ENCODE measurements at places on chromosomes 16 and 17.

DNA sequence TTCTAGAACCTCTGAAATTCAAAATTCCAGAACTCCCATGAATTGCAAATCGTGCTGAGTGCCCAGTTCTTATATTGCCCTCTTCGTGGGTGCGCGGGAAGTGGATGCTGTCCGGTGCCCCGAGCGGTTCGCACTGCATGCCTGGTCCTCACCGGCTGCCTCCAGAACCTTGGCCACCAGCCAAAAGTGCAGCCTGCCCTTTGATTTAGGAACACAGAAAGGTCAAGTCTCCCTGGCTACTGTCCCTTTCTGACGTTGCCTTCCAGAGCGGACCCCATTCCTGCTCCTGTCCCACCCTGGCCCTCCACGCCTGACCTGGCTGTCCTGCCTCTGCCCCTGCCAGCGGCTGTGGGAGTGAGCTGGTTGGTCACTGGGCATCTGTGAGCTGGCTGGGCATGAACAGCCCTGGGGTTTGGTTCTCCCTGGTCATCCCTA lies 9.7 kb downstream of the NEUROD2 start:
- DNase-seq, result no peak

DNA sequence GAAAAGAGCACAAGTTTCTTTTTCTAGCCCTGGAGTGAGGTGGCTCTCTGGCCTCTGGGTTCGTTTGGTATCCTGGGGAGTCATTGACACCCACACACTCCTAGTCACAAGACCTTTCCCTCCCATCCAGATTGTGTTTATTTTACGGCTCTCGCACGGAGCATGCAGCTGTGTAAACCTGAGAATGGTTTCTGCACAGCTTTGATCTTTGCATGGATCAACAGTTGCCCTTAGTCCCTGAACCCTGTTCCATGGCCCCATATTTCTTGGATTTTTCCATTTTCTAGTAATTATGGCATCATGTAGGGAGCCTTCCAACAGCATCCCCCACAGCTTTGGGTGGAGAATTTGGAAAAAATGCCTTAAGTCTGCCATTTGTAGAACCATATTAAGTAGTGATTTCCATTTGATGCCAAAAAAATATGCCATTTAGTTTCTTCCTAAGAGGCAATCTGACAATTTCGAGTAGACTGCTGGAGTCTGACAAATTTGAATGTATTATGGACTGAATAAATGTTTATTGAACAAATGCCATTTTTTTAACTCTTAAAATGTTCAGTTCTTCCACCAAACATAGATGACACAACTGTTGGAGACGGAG lies 197.7 kb downstream of the WWOX start:
- no peak for DNase-seq

DNA sequence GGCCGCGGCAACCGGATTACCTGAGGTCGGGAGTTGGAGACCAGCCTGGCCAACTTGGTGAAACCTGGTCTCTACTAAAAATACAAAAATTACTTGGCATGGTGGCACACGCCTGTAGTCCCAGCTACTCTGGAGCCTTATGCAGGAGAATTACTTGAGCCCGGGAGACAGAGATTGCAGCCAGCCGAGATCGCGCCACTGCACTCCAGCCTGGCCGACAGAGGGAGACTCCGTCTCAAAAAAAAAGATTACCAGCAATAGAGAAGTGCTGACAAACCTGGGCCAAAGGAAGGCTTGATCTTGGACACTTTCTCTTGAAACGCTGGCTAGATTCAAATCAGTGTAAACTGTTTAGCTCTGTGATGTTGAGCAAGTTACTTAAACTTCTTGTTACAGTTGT lies 4.3 kb downstream of the MT1H start:
- DNase-seq, result no peak

- no peak for DNase-seq
Observed at GRCh38 chr16:73083271-73083670, 35.3 kb upstream of the ZFHX3 start.

- peak; percentile 75 for DNase-seq
Observed at GRCh38 chr17:29591737-29592608, 959 bp upstream of the ANKRD13B start.

DNA sequence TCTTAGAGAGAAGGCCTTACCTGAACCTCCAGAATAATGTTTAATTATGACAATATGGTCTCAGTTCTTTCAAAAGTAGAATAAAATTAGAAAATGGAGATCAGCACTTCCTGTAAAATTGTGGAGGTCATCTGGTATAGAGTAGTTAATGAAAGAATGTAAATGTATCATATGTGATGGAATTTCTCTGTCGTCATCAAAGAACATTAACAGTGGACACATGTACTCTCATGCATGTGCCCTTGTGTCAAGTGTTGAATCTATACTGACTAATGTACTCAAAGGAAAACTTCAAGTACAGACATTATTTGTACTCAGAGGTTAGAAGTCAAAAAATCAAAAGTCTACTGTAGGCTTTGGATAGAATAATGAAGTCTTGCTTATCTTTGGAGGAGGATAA lies 129.2 kb upstream of the MYOCD start:
- no peak for DNase-seq

GRCh38 chr17:21171970-21172510 lies 41.9 kb downstream of the TMEM11 start:
- no peak for DNase-seq

- no peak for DNase-seq
Observed at GRCh38 chr16:80666378-80667250, 125.8 kb downstream of the DYNLRB2 start.

GRCh38 chr16:17307504-17307903 lies 163.3 kb downstream of the XYLT1 start:
- DNase-seq, result no peak

GRCh38 chr17:72306037-72306436 lies 185.2 kb downstream of the SOX9 start:
- DNase-seq, result no peak

DNA sequence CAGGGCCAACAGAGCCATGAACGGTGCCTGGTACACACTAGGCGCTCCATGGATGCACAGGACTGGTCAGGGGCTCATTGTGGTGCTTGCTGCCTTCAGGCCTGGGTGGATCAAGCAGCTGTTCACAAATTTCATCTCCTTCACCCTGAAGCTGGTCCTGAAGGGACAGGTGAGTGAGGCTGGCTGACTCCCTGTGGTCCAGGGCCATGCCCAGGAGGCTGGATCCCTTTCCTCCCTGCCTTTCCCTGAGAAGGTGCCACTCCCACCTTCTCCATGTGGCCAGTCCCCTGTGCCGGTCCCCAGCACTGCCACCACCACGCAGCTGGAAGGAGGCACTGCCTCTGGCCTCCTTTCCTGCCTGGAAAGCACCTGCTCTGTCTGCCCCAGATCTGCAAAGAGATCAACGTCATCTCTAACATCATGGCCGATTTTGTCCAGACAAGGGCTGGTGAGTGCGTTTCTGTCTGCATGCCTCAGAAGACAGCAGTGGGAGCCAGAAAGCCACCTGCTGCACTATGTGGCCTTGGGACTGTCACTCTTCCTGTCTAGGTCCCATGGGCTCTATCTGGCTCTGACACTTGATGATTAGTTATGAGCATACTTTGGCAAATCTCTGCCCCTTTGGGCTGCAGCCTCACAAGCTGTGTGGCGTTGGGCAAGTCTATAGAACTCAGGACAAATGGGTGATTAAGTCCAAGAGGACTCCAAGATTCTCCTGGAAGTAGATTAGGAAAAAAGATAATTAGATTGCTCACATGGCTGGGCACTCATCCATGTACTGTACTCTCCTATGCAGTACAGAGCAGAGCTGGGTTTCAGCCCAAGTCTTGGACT lies 9.4 kb downstream of the CETP start:
- DNase-seq, result no peak

DNA sequence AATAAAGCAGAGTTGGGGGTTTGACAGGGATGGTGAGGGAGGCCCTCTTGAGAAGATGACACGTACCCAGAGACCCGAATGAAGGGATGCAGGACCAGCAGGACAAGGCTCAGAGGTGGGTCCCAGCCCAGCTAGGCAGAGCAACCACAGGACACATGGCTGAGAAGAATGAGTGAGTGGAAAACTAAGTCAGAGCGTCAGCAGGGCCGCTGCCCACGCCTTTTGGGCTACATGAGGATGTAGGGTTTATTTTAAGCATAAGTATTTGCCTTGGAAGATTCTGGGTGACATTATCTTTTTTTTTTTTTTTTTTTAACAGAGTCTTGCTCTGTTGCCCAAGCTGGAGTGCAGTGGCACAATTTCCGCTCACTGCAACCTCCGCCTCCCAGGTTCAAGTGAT lies 176.0 kb downstream of the TMEM132E start:
- DNase-seq, result no peak

DNA sequence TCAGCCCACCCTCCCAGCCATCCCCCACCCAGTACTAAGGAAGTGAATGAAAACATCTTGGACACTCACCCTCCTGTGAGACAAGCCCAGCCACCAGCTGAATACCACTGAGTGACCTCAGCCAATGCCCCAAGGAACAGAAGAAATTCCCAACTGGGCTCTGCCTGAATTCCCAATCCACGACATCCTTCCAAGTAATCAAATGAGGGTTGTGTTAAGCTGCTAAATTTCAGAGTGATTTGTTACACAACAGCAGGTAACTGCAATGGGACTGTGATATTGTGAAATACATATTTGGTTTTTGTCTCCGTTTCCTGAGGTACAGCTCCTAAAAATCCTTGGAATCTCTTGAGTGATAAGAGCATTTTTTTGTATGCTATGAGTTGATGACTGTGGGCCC lies 578.7 kb upstream of the CDH11 start:
- no peak for DNase-seq

DNA sequence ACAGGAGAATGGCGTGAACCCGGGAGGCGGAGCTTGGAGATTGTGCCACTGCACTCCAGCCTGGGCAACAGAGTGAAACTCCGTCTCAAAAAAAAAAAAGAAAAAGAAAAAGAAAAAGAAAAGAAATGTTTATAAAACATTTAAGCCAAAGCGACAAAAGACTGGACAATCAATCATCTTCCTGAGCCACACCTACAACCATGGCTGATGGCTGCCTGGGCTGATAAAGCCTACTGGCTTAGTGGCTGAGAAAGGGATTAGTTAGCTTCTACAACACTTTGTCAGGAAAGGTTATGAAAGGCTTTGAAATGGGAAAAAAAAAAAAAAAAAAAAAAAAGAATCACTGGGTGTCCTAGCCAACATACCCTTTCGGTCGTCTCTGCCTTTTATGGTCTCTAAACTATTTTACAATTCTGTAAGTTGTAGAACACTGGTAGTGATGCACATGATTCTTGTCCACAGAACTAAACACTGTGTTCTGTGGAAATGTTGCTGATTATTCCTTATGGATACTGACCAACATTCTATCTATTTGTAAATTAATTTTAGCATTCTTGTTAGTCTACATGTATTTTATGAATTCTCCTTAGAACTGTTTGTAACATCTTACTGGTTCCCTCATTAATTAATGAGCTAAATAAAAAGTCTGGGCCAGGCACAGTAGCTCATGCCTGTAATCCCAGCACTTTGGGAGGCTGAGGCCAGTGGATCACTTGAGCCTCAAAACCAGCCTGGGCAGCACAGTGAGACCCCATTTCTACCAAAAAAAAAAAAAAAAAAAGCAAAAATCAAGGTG lies 45.5 kb downstream of the ZZEF1 start:
- DNase-seq, result no peak

DNA sequence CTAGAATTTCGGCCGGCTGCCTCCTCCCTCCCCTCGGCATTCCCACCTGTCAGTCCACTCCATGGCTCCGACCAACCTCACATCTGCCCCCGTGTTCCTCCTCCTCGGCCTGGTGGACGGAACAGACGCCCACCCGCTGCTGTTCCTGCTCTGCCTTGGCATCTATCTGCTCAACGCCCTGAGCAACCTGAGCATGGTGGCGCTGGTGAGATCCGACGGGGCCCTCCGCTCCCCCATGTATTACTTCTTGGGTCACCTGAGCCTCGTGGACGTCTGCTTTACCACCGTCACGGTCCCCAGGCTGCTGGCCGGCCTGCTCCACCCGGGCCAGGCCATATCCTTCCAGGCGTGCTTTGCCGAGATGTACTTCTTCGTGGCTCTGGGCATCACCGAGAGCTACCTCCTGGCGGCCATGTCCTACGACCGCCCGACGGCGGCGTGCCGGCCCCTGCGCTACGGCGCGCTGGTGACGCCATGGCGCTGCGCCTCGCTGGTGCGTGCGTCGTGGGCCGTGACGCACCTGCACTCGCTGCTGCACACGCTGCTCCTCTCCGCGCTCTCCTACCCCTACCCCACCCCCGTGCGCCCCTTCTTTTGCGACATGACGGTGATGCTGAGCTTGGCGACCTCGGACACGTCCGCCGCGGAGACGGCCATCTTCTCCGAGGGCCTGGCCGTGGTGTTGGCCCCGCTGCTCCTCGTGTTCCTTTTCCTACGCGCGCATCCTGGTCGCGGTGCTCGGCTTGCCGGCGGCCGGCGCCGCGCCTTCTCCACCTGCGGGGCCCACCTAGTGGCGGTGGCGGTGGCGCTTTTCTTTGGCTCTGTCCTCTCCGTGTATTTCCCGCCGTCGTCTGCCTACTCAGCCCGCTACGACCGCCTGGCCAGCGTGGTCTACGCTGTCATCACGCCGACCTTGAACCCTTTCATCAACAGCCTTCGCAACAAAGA lies at the start of gene OR3A2:
Gene OR3A2, minus strand, starts transcription at position 440 of the 948 bp plus-strand sequence.
- DNase-seq, result no peak

- no peak for DNase-seq
Observed at GRCh38 chr16:1790611-1791255, 2.8 kb downstream of the IGFALS start.

DNA sequence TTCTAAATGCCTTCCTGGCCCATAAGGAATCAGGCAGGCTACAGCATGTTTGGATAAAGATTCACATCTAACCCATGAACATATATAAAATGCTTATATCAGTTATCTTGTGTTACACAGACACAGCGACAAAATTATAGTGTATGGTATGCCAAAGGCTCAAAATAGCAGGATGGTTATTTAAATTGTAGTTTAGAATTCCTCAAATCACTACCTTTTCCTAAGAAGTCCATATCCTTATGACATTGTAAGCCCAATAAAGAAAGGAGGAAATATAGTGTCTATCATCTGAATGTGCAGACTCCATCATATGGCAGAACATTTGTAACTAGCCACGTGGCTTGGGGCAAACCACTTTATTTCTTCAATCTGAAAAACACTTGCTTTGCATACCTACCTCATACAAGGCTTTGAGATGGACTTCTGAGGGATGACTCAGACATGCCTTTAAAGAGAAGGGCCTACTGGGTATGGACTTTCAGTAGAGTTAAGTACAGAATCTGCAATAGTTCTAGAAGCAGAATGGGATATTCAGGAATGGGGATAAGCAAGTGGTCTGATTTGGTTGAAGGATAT lies 12.1 kb upstream of the DHX8 start:
- DNase-seq, result no peak

DNA sequence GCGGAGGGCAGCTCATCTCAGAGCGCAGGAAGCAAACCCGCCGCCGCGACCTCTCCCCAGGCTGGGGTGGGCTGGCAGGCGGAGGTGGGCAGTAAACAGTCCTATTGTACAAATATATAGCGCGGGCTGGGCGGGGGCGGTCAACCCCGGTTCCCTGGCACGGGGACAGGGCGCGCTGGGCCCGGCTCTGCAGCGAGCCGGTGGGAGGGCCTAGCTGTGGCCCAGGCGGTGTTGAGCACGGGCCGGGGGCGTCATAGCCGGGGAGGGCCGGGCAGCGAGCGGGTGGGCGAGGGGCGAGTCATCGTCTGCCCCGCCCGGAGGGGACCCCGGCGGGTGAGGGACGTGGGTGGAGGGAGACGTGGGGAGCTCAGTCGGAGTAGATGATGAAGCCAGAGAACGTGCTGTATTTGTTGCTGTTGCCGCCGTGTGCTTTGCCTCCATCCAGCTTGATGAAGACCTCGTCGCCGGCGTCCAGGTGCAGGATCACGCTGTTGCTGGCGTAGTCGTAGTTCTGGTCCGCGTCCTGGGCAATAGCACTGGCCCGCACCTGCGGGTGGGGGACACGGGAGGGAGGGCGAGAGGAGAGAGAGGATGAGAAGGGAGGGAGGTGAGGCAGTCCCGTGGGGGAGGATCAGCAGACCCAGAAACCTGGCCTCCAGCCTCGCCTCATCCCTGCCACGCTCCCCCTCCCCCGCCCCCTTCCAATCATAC lies 8.1 kb downstream of the C1QL1 start:
- DNase-seq, result no peak
